ENCODE measurements at places on chromosomes 12 and 14.

DNA sequence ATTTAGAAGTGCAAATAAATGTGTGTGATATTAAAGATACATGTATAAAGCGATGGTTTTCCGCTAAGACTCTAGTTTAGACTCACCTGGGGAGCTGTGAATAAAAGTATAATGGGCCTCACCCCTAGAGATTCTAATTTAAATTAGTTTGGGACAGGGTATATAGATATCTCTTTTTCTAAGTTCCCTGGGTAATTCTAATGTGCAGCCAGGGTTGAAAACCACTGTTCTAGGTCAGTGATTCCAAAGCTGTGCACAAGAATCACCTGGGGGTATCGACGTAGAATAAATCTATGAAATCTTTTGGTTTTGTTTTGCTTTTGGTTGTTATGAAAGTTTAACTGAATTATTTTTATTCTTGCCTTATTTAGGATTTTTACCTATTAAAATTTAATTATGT is 302.1 kb downstream of the KCNH5 start:
- no peak for DNase-seq

- peak; percentile 44 for DNase-seq
Measured at GRCh38 chr12:49825971-49826421, 2.2 kb downstream of the NCKAP5L start.

DNA sequence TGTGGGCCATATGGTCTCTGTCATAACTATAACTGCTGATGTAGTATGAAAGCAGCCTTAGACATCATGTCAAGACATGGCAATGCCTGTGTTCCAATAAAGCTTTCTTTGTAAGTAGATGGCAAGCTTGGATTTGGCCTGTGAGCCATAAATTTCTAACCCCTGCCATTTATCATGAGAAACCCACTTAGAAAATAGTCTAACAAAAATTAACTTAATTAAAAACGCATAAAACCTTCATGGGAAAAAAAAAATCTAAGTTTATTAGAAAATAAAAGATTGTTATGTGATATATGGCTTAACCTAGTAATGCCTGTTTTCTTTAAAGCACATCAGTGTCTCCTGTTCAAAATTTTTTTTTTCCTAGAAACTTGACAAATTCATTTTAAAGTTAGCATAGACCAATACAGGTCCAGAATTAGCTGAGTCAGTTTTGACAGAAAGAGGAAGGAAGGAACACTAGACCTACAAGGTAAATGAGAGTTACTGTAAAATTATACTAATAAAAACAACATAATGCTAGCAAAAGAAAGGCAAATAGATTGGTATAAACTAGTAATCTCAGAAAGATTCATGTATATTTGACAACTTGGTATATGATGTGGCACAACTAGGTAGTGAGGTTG is 68.2 kb downstream of the USP15 start:
- DNase-seq, result no peak

- DNase-seq, result peak; percentile 59
Measured at GRCh38 chr12:42474391-42474790, 115.2 kb downstream of the PRICKLE1 start.

DNA sequence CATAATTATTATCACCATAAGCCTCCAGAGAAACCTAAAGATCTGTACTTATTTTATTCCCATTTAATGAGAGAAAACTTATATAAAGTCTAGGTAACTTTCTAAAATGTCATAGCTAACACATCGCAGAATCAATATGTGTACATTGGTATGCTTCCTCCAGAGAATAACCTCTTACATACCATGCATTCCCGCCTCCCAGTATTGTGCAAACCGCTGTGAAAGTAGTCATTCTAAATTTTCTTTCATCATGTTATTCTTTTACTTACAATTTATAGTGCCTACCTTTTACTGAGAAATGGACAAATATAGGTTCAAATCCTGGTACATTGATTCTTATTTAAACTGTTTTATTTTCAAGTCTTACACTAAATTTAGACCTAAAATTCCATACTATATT is 463.4 kb downstream of the LRFN5 start:
- peak; percentile 69 for DNase-seq

DNA sequence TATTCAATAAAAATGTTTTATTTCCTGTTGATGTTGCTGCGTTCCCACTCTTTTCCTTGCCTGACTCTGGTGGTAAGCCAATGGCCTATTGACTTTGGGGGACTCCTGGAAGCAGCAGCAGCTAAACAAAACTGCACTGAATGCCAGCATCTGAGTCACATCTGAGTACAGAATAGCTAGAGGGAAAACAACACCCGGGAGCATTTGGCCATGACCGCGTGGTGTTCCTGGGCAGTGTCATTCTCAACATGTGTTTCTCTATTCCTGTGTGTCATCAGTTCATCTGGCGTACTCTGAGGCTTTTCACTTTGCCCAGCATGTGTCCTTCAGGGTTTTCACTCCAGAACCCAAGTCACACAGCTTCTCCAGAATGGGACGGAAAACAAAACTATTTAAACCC is 238.8 kb downstream of the PAWR start:
- peak; percentile 84 for DNase-seq

GRCh38 chr12:93698307-93699092 is 21.3 kb downstream of the CRADD start:
- DNase-seq, result peak; percentile 16

DNA sequence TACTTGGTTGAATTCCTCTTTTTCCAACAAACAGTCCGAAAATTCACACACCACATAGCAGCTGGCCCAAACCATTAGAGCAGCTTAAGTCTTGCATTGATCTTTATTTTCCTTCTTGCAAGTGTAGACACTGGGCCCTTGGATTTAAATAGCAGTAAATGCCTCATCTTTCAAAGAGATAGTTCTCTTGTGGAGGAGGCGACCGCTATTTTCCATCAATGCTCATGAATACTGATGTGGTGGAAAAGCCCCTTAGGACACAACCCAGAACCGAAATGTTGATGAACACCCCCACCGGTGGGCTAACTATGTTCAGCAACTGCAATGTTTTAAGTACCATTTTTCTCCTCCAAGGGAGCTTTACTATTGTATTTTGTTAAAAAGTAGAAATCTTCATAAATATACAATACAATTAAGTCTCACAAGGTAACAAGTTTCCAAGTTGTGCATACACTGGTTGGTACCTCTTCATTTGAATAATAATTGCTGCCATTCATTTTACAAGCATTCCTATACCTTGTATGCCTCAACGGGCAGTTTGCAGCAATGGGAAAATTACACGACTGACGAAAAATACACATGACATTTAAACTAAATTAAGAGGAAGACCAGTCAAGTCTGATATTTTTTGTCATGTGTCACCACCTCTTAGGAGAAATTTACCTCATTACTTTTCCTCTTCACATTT is 18.0 kb downstream of the NIN start:
- no peak for DNase-seq

- DNase-seq, result no peak
Measured at GRCh38 chr12:60144395-60144794, 548.6 kb downstream of the SLC16A7 start.

- peak; percentile 71 for DNase-seq
Measured at GRCh38 chr12:76346798-76347420, 1.3 kb downstream of the BBS10 start.

GRCh38 chr12:49911213-49911605 is 7.5 kb upstream of the FAIM2 start:
- DNase-seq, result no peak

GRCh38 chr14:73462048-73462715 is 3.8 kb upstream of the NUMB start:
- DNase-seq, result peak; percentile 44

GRCh38 chr12:79069009-79069408 is 204.4 kb downstream of the SYT1 start:
- DNase-seq, result peak; percentile 16

DNA sequence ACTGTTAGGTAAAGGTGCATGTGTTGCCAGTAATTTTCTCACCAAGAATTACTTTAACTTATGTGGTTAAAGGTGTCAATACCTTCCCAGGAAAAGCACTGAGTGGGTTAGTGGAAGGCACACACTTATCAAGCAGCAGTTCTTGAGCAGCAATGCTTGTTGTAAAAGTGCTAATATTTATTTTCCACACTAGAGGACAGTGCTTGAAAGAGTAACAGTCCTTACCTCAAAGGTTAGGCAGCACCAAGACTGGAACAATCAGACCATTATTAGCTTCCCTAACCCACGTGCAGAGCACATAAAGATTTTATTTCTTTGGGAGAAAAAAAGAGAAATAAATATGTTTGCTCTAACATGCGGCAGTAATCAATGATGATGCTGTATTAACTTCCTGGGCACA is 48.8 kb upstream of the KRR1 start:
- peak; percentile 61 for DNase-seq

- DNase-seq, result peak; percentile 53
Measured at GRCh38 chr14:96264853-96265252, 8.8 kb downstream of the BDKRB1 start.

GRCh38 chr14:48289701-48290100 is 614.3 kb upstream of the MDGA2 start:
- DNase-seq, result no peak
